ENCODE measurements at places on chromosomes 12 and 14.

DNA sequence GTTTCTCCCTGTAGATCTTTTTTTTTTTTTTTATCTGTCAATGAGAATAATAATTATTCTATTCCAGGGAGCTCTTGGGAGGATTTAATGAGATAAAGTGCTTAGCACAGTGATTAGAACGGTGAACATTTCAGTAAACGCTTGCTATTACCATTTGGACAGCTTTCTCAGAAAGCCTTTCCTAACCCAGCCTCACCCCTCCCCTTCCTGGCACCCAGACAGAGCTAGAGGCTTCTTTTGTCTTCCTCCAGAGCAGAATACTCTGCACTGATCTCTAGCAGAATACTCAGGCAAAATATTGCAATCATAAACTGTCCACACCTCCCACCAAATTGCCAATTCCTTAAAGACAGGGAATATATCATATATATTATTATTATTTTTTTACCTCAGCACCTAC is 66.6 kb downstream of the ERGIC2 start:
- DNase-seq: no peak

DNA sequence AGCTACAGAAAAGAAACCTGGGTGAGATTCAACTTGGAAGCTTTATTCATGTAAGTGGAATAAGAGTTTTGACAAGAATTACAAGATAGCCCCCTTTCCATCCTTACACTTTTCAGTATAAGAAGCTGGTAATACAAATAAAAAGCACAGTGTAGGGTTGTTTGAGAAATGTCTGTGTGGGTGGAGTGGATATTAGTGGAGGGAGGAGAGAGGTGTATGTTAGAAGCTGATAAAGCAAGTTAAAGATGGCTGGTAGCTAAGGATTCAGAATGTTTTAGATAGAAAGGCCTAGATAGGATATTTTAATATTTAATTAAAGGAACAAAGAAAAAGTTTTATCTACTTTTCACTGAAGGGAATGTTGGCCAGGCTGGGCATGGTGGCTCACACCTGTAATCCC is 12.5 kb downstream of the CFAP54 start:
- DNase-seq: no peak

- peak; percentile 78 for DNase-seq
These were observed 51.7 kb upstream of the RTL1 start for GRCh38 chr14:100955201-100955600.

DNA sequence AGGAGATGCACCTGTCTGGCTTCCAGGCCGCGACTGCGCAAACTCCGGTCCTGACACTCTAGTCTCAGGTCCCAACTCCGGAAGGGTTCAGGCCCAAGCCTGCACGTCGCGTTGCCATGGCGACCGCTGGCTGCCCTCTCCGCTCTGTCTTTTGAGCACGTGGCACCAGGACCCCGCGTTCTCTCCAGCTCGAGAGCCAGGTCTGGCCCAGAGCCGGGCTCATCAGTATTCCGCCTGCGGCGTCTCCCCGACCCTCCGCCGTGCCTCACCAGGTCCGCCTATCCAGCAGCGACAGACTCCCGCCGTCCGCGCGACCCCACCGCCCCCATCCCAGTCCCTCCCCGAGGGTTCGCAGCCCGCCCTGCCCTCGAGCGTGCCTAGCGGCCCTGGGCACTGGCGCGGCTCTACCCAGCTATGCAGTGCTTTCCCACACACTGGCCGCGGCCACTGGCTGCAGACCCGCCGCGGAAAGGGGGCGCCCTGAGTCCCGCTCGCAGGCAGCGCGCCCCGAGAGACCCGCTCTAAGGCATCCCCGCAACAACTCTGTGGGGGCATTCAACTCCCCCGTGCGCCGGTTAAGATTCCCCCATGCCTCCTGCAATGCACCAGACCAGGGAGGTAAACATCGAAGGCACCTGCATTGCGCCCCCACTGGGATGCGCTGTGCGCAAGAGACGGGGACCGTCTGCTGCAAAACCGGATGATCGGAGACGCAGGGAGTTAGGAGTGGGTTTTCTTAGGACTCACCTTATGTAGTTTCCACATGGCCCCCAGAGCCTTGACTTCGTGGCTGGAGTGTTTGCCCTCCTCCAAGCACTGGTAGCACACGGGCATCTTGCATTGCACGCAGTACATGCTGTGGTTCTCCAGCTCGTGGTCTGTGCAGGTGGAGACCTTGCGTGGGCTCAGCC is 1.3 kb downstream of the TRIM9 start:
- DNase-seq: peak; percentile 28

DNA sequence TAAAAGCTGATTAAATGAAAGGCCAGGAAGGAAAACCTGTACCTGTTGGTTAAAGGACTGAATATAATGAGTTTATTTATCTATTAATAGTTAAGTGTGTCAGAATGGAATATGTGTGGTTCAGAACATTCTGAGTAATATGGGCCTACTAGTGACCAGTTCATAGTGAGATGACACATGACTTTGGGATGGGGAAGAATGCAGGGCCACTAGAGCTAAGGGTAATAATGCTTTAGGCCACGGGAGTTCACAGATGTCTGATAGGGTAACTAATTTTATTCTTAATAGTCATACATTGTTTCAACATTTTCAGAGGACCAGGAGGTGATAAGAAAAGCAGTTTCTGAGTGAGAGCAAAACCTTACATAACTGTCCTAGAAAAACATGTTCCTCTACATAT is 247.8 kb upstream of the OR4E1 start:
- peak; percentile 61 for DNase-seq

All from kidney tubule cell (primary cell).